ENCODE measurements at places on chromosomes 2 and 18.

GRCh38 chr2:224584785-224585210, 365 bp downstream of the CUL3 start:
- peak; percentile 67 for DNase-seq

- peak; percentile 43 for DNase-seq
These were observed 45.4 kb downstream of the GORASP2 start for GRCh38 chr2:170974304-170974993.

DNA sequence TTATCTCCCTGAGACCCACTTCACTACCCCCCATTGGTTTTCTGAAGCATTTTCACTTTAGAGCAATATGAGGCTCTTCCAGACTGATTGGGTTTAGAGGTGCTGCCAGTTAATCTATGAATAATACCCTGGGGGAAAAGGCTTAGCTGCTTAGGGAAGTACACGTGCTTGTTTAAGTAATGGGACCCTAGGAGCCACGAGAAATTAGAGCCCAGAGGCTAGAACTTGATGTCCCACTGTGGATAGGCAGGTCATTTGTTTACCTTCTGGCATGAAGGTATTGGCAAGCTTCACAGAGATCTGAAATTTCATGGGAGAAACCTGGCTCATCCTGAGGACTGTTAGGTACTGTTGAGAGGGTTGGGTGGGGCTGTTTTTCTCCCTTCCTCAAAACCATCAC, 59.7 kb downstream of the CLIP4 start:
- DNase-seq, result no peak

GRCh38 chr2:61091485-61091884, 25.8 kb downstream of the SANBR start:
- no peak for DNase-seq

GRCh38 chr2:172460780-172461201, 33.4 kb downstream of the ITGA6 start:
- peak; percentile 69 for DNase-seq

DNA sequence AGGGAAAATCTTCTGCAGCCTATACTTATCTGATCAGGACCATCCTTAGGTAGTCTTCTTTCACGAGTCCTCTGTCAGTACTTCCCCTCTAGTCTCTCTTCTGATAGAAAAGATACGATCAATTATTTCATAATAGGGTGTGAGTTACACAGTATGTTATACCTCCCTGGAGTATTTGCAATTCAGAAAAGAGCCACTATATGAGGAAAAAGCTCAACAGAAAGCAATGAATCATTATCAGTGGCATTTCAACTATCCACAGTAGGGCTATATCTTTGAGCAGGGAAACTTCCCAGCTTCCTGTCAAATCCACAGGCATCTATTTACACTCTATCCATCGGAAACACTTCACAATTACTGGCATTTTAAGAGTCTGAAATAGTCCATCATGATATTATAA, 105.3 kb upstream of the ACVR2A start:
- DNase-seq, result peak; percentile 58

- DNase-seq, result no peak
These were observed 162.1 kb downstream of the MYCN start for GRCh38 chr2:16102358-16102975.

DNA sequence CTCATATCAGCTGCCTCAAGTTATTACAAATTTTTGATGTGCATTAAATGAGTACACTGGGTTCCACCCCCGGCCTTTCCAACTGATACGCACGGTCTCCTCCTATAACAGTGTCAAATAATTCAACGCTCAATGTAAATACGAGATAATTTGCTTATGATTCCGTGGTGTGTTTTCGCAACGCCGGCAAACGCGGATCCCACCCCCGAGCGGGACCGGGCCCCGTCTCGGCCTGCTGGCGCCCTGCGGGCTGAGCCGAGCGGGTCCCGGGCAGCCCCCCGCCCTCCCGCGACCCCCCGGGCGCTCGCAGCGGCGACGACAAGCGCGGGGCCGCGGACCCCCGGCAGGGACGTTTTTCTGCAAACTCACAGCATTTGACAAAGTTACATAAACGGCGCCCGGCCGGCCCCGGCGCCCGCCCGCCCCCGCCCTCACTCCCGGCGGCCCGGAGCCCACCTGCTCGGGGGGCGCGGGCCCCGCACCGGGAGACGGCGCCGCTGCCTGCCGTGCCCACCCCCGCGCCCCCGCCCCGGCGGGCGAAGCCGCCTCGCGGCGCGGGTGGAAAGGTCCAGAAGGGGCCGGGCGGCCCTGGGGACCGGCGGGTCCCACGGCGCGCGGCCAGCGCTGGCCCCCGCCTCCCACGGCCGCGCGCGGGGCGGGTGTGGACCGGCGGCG, 762 bp downstream of the HDAC4 start:
- DNase-seq, result peak; percentile 48

- DNase-seq, result no peak
These were observed 46.8 kb upstream of the FAM98A start for GRCh38 chr2:33645861-33646260.

DNA sequence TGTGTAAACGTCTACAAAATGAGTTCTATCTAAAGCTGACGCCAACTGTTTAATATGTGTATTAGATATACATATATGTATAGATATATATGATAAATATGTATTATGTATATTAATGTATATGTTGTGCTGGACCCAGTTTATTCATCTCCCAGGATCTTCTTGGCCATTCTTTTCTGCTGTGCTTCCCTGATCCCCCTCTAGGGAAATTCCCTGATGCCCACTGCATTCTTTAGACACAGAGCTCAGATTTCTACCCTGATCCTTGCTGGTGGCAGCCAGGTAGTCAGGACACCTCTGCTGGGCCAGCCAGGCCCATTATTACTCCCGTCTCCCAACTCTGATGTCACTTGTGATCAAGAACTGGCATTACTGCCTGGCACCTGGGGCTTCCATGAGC, 292.0 kb downstream of the PTPRM start:
- no peak for DNase-seq

DNA sequence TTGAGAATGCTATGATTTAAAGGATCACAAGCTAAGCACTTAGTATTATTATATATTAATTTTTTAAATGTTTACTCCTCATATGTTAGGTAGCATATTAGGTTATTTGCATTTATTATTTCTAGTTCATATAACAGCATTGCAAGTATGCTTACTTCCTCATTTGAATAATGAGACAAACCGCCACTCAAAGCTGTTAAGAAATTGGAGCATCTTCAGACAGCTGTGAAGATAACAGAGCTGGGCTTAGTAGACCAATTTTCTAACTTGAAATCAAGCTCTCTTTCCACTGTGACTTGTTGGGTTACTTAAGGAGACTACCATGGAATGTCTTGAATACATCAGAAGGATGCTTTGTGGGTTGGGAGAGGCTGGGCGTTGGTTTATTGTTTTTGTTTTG, 139.3 kb downstream of the ASXL3 start:
- no peak for DNase-seq

DNA sequence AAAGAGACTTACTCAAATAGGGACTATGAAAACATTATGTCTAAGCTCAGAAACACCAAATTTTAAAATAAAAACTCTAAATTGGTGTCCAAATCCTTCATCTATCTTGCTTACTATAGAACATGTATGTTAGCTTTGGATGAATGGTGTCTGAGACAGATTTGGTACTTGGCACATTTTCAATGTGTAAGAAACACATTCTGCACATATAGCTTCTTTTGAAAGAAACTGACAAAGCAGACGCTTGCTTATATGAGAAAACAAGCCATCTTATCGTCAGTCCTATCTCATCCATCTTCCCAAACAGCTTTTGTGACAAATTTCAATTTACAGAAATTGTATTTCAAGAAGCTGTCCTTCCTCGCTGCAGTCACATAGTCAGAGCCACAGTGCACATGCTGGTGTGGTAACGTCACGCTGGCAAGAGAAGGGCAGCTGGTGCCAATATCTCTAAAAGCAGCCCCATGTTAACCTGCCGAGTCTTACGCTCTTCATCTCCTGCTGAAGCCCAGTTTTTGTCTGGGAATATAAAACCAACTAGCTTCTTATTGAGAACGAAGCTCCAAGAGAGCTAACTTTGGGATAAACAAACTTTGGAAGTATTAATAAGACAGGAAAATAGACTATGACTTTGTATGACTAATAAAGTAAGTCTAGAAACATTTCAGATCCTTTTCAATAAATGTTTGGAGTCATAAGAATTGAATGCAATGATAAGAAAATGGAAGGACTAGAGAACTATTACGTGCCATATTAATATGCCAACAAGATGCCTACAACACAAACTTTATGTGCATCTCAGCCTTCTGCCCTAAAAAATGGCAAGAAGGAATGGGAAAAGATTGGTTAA, 74.9 kb upstream of the TFCP2L1 start:
- DNase-seq, result peak; percentile 63

- DNase-seq, result peak; percentile 78
These were observed 18.3 kb upstream of the SLC35F6 start for GRCh38 chr2:26745609-26746327.

All from ELR (cell line).